ENCODE measurements at places on chromosomes 3 and 15.

DNA sequence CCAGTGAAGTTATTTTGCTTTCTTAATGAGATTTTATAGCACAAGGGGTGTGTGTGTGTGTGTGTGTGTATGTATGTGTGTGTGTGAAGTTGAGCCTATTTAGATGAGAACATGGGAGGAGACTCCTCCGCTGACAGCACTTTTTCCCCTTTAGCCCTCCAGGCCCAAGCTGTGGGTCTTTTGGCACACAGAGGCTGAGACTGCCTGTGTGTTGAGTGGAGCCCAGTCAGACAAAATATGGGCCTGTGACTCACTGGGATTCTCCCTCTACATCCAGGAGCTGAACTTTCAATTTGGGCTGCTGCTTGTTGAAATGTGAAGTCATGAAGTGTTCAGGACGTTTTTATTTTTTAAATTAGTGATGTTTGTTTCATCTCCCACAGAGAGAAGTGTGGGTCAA, 108.0 kb downstream of the MFSD1 start:
- DNase-seq, result no peak

DNA sequence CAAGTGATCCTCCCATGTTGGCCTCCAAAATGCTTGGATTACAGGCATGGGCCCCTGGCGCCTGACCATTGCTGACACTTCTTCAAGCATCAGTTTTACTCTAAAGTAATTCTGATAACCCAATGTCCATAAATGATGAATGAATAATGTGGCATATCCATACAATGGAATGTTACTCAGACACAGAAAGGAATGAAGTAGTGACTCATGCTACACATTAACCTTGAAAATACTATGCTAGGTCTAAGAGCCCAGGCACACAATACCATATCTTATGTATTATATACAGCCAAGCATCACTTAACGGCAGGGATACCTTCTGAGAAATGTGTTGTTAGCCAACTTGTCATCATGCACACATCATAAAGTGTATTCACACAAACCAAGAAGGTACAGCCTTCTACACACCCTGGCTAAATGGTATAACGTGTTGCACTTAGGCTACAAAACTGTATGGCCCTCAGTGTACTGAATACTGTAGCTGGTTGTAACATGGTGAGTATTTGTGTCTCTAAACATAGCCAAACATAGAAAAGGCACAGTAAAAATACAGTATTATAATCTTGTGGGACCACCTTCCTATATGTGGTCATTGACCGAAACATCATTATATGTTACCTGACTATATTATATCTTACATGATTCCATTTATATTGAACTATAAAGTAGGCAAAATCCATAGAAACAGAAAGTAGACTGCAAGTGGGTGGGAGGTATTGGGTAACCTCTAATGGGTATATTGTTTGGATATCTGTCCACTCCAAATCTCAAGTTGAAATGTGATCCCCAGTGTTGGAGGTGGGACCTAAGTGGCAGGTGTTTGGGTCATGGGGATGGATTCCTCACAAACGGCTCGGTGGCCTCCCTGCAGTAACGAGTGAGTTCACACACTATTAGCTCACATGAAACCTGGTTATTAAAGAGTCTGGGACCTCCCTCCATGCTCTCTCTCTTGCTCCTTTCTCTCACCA, 31.4 kb downstream of the MKRN2 start:
- DNase-seq, result no peak

DNA sequence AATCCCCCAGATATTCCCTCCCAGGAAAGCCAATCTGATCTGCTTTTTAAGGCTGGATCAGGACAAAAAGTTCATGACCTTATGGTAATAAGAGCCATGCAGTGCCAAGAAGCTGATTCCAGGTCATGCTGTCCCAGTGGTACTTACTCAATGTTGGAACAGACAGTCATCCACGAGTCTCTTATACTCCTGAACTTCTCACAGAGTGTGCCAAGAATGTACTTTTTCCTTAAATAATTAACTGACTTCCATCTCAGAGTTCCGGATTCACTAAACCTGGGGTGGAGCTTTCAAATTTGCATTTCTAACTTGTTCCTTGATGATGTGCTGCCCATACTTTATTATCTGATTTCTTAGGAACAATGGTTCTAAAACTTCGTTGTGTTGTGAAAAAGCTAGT, 3.4 kb upstream of the P3H2 start:
- DNase-seq, result no peak

DNA sequence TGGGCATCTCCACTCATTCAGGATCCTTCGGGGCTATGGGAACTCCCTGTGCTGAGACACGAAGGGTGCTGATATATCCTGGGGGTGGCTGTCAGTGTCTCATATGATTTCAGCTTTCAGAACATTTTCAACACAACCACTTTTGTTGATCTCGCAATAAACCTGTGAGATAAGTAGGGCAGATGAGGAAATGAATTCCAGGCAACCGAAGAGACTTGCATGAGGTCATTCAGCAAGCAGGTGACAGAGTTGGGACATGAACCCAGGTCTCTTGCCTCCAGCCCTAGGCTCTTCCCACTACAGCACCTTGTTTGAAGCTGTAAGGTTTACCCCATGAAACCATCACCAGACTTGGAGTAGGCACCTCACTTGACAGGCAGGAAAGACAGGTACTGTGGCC, 16.6 kb downstream of the DUOX1 start:
- DNase-seq, result no peak

- no peak for DNase-seq
These were observed 1.0 kb downstream of the RFX7 start for GRCh38 chr15:56242576-56243162.

DNA sequence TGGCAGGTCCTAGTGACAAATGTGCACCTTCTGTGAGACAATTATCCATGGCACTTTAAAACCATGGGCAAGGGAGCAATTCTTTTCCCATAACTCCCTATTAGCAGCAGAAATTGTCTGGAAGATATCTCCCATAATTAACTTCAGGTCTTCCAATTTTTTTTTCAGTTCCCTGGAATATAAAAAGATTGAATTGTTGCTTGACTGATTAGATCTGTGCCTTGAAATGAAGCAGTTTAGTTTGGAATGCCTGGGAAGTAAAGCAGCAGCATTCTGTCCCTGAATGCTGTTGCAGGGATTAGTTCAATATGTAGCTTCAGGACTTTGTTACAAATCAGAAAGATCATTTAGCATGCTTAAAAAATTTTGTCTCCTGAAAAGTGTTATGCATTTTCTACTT, 137.0 kb upstream of the GOLGA6L4 start:
- DNase-seq, result no peak

GRCh38 chr3:68666429-68667136, 265.8 kb downstream of the TAFA4 start:
- no peak for DNase-seq

DNA sequence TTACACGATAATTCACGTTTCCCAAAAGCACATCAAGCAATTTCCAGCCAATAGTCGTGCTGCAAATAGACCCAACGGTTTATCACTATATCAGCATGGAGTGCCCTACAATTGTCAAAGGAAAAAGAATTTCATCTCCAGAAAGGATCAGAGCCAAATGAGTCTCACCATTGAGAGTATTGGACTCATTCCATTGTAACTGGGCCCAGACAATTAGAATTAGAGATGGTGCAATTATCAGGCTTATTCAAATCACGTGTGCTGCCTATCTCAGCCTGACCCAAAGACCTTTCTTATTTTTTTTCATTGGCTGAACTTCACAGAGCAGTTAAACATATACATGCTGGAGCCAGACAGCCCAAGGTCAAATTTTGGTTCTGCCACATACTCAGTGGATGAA, 87.0 kb upstream of the LRTM1 start:
- no peak for DNase-seq

DNA sequence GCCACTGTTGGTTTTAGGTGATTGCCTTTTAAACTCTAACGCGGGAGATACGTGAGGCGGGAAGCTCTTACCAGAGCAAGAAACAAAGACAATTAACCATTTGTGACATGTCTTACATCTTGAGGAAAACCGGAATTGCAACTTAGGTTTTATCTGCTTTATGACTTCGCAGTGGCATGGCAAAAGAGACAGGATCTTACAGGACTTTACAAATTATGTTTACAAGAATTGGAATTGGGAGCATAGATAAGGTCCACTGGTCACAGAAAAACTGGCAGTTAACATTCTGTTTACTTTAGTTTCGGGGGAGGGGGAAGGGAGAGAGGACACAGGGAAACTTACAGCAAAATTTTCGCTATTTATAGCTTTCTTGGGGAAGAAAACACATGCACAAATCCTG, 1119.6 kb downstream of the ZPLD1 start:
- no peak for DNase-seq

GRCh38 chr3:176799675-176800074, 397.6 kb downstream of the TBL1XR1 start:
- DNase-seq, result no peak
